Left lobe of liver (tissue), 2 donors: ENCODE measurements at places on chromosomes 16 and 17. TPM values are rescaled to one million over a fixed set of nuclear protein-coding genes. Genes with fewer than 3 reads are reported as not detected.
A peak's percentile ranks its signal among the peaks of the same experiment; 100 is the strongest.

Gene CDT1
- total RNA-seq, result 0.50 TPM

DNA sequence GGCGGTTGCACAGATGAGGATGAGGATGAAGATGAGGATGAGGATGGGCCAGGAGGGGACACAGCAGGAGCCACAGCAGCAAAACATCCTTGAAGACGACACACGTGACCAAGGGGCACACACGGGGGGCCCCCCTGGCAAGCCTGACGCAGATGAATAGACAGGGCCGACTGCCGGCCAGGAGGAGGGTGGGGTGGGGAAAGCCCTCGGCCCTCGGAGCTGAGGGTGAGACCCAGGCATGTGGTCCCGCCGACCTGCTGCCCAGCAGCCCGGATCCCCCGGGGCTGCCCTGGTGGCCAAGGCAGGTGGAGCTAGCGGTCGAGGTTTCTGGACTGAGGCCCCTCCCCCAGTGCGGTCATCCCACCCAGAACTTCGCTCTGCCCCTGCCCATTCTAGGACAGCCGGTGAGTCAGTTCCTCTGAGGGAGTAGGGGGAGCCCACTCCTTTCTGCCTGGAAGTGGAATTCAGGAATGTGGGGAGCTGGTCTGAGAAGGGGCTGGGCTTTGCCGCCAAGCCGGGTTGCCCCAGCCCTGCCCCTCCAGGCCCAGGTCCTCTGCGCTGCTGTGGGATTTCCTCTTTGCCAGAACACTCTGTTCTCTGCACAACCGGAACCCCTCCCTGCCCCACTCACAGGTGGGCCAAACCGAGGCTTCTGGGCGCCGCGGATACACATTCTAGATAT, 9.9 kb downstream of the CYGB start:
- no peak for DNase-seq

DNA sequence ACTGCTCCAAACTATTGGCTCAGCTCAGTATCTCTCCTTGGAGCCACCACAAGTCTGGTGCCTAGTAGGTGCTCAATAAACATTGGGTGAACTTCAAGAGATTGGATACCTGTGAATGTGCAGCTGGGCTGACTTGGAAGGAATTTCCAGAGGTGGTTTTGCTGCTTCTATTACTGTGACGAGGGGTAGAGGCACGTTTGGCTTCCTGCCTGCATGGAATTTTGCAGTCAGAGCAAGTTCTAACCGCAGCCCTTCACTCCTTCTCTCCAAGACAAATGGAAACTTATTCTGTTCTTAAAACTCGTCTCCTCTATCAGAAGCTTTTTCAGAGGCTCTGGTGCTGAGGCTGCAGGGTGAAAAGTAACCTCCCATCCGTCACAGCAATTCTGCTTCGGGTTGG, 342.5 kb downstream of the CPPED1 start:
- no peak for DNase-seq

- DNase-seq, result no peak
Observed at GRCh38 chr17:21295036-21295952, 10.8 kb downstream of the MAP2K3 start.

Gene ATP2A1
- total RNA-seq, result 1.4 TPM

- no peak for DNase-seq
Observed at GRCh38 chr17:76997981-76998531, 129.9 kb downstream of the MGAT5B start.

DNA sequence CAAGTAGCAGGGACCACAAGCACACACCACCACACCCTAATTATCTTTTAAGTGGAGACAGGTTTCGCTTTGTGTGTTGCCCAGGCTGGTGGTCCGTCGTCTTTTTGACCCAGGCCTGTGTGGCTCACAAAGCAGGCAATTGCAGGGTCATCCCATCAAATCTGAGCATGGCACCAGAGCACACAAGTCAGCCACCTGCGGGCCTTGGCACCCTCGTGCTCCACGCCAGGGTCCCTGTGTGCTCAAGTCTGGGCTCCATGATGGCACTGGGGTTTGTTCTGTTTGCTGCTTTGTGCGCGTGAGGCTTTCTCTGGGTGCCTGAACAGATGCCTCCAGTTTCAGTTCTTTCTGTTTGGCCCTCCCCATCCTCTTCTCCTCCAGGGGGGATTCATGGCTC, 2.4 kb upstream of the CAPN15 start:
- no peak for DNase-seq

Gene PRAC2
- total RNA-seq, result not detected

GRCh38 chr16:71537643-71538042, 11.4 kb downstream of the CHST4 start:
- peak; percentile 63 for DNase-seq

- DNase-seq, result no peak
Observed at GRCh38 chr16:73298562-73298961, 250.6 kb upstream of the ZFHX3 start.

GRCh38 chr17:10075919-10076318, 122.5 kb downstream of the GAS7 start:
- DNase-seq, result no peak

GRCh38 chr16:28912558-28912957, 12.5 kb downstream of the RABEP2 start:
- no peak for DNase-seq

DNA sequence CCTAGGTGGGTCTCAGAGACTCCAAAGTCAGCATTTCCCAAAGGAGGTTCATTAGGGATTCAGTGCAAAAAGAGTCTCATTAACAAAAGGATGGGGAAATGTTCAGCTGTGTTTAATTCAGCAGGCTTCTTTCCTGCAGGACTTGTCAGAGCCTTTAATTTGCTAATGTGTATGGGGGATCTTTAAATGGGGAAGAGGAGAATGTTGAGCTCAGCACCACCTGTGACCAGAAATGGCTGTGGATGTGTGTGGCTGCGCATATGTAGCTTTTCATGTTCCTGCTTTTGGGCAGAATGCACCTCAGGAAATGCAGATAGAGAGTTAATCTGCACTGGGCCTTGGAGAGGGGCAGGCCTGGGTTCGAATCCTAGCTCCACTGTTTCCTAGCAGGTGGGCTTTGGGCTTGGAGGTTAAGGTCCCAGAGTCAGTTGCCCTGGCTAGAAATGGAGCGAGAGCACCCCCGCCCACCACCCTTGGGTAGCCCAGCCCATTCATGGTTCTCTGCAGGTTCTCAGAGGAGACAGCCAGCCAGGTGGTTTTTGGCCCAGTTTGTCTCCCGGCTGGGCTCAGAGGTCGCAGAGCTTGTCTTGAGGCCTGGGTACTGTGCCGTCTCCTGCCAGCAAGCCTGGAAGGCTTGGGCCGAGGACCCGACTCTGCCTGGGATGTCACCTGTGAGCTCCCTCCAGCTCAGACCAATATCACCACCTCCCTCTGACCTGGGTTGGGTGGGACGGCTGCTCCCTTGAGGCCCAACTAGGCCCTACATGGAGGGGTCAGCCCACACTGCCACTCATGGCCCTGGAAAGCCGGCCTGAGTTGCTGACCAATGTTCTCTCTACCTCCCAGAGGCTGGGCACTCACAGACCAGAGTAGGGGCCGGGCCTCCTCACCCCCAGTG, 9.3 kb downstream of the ADCY7 start:
- no peak for DNase-seq

GRCh38 chr17:81395600-81396277, 482 bp downstream of the BAHCC1 start:
- DNase-seq, result no peak

- no peak for DNase-seq
Observed at GRCh38 chr17:7632492-7632894, 2.6 kb downstream of the SHBG start.

DNA sequence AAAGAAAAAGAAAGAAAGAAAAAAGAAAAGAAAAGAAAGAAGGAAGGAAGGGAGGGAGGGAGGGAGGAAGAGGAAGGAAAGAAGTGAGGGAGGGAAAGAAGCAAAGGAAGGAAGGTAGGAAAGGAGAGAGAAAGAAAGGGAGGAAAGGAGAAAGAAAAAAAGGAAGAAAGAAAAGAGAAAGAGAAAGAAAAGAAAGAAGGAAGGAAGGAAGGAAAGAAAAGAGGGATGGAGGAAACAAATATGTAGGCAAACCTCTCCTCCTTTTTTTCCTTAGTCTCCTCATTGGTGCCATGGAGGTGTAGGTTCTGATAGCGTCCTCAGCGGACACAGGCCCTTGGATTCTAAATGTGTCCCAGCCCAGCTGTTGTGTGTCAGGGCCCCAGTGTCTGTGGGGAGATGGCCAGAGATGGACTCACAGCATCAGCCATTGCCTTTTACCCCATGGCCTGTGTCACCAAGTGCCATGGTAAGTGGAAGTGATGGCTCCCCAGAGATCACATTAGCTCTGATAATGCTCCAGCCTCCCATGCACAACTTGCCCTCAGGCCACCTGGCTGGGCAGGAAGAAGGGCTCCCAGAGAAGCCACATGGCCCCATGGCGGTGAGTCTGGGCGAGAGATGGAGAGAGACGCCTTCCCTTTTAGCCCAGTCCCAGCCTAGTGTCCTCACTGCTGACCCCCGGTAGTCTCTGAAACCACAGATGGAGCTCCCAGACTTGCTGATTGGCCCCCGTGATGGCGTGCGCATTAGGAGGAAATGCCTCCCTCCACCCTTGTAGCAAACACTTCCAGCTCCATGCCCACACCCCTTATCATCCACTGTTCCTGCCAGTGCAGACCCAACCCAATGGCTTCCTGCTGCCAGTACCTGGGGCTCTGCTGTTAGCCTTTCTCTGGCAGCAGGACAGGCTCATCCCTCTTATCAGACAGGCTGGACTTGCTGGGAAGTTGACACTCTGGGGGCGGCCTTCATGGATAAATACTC, 3.7 kb upstream of the SLC6A2 start:
- DNase-seq, result no peak

DNA sequence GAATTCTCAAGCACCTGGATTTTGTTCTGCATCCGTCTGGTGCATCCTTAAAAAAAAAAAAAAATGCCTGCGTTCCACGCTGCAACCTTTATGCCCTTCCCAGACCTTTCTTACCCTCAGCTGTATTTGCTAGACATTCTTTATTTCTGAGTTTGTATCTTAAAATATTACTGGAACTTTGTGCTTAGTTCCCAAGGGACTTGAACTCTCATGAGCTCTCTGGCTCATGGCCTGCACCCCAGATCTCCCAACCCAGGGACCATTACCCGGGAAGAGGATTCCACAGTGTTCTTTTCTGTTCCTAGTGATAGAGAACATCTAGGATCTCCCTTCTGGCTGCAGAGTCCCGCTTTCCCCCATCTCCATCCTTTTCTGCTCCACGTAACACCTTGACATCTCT, 28.9 kb upstream of the CLEC18A start:
- DNase-seq, result no peak

GRCh38 chr17:74937064-74938051, 1.7 kb downstream of the OTOP3 start:
- DNase-seq, result no peak

DNA sequence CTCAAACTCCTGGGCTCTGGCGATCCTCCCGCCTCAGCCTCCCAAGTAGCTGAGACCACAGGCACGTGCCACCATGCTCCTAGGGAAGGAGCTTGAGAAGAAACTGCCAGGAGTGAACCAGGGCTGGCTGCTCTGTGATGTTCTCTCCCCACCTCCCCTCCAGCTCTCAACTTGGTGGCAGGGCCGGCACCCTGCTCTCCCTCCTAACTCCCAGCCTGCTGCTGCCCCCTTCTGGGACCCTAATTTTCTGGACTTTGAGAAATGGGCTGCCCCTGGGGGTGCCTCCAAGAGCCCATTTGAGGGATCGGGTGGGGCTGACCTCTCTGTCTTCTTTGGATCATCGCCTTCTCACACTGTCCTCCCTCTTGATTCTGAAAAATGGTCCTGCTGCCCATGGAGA, 14.9 kb upstream of the STAT3 start:
- no peak for DNase-seq

GRCh38 chr16:73215678-73216377, 167.9 kb upstream of the ZFHX3 start:
- no peak for DNase-seq

- DNase-seq, result no peak
Observed at GRCh38 chr17:16929035-16929680, 42.8 kb downstream of the TNFRSF13B start.

DNA sequence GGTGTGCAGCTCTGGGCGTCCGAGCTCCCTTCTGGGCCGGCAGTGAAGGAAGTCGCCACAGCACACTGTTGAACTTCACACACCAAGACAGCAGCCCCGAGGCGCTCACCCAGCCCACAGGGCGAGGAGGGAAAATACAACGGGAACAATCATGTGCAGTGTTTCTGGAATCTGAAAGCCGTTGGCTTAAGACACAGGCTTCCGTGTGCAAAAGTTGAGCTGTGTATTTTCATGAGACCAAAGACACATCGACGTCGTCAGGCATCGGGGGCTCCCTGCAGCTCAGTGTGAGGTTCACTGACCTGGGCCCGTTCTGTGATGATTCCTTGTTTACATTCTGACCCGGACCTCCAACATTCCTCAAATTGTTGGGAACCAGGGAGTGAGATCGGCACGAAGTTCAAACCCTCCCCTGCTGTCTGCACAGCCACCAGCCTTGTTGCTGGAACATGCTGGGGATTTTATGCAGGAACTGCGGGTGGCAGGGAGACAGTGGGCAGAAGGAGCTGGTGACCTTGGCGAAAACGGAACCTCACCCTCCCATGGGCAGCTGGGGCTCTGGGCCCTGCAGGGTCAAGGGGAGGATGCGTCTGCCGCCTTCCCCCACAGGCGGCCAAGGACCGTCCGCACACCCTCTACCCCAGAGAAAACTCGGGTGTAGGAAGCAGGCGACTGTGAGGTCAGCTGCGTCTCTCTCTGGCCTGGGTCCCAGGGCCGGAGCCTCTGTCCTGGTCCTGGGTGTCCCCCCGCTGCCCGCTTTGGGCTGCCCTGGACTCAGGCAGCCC, 72.2 kb downstream of the METRNL start:
- DNase-seq, result peak; percentile 45

Gene CCL4
- total RNA-seq, result 1.2 TPM

Gene ASB16
- total RNA-seq, result not detected

- DNase-seq, result no peak
Observed at GRCh38 chr16:30592871-30593270, 7.4 kb upstream of the ZNF785 start.

DNA sequence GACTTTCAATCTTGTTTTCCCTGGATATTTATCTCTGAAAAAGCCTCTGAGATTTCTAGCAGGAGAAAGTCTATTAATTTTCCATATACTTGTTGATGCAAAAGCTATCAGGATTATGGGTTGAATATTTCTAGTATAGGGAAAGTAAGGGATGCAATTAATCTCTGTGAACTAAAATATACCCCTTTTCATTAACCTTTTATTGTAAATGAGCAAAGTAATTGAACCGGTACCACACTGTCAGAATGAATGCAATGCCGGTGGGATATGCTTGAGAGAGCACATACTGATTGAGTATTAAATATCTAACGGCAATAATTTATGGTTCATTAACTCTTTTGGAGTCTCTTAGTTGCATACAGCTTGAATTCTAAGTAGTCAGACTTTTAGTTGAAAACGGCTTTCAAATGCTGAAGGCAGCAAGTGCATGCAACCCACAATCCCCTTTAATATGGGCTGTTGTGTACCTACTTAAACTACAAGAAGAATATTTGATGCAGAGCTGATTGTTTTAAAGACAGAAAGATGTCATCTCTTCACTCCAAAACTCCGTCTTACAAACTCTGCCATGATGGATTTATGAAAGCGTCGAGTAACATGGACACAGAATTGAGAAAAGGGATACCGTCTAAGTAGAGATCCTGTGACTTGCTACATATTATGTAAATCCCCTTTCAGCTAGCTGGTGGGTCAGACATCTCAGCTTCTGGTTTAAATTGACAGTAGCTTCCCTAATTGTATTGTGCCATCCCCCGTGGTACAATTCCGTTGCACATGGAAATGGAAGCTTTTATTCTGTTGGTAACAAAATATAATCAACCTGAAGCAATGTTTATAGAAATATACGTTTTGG, 141.3 kb upstream of the CDH8 start:
- no peak for DNase-seq
